ENCODE measurements at places on chromosomes 12 and 14.

DNA sequence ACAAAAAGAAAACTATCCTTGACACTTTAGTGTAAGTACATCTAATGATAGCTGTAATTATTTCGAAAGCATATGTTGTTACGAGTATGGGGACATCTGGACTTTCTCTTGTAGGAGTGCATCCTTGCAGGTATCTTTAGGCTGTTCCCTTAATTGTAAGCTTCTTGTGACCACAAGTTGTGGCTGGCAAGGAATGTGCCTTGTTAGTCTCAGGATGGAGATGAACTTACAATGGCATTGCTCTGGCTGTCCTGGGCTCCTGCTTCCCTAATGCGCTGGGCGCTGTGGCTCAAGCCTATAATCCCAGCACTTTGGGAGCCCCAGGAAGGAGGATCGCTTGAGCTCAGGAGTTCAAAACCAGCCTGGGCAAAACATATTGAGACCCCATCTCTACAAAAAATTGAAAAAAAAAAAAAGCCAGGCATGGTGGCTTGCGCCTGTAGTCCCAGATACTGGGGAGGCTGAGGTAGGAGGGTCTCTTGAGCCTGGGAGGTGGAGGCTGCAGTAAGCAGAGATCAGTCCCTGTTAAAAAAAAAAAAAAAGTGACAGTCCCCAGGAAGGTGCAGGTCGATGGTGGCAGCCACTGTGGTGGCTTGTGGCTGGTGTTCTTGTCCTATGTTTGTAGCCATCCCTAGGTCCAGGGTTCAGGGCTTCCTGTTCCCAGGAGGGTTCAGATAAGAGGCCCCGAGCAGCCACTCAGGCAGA is 23.7 kb upstream of the PPP1R13B start:
- no peak for DNase-seq

DNA sequence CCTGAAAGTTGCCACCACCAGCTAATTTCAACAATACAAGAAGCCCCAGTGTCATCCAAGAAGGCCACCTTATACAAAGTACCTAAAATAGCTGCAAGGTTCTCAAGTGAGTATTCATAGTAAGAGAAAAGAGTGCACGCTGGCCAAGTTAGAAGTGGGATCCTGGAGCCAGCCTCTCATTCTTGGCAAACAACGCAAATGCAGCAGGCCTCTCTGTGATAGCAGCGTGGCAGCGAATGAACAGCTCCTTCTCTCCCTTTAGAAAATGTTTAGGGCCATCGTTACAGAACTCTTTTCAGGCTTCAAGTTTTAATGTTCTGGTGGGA is 78.0 kb upstream of the IFNG-AS1 start:
- DNase-seq, result no peak

DNA sequence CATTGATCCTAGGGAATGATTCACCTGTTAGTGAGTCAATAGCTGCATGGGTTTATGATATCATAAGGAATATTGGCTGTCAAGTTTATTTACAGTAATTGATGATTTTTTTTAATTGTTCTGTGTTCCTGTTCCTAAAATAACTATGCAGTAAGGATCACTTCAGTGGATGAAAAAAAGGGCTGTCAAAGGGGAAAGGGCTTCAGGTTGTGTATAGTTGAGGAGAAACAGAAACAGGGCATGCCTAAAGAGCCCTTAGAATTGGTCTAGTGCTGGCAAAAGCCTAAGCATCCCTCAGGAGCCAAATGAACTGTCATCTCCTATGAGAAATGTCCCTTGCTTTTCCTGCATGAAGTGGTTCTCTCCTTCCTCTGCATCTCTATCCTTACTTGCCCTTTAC is 444.9 kb downstream of the RMST start:
- no peak for DNase-seq

DNA sequence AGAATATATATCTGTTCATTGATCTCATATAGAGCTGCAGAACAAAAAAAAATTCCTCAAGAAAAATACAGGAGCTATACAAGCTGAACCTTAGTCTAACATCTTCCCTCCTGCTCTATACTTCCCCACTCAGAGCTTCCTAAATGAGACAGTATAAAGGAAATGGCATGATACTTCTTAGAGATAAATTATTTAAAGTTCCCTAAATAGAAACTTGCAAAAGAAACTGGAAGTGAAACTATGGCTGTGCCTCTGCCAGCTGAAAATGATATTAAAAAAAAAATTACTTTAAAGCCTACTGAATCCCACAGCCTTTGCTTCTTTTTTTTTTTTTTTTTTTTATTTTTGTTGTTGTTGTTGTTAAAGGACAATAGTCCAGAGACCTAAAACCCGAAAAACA is 11.6 kb upstream of the NEK9 start:
- no peak for DNase-seq

DNA sequence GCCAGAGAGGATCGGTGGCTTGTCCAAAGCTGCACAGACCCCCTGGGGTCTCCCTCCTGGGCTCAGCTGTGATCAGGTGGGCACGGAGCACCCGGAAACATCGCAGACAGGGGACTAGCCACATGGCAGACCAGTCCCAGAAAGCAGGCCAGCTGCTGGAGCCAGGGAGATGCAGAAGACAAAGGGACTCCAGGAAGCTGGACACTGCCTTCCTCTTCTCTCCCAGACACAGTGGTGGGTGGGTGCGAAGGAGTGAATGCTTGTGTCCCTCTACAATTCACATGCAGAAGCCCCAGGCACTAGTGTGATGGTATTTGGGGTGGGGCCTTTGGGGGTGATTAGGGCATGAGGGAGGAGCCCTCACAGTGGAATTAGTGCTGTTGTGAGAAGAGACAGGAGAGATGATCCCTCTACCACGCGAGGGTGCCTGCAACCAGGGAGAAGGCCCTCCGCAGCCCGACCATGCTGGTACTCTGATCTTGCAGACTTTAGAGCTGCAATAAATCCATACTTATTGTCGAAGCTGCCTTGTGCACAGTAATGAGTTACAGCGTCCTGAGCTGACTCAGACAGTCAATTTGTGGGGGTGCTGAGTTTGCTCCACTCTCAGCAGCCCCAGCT is 95.2 kb downstream of the CALM1 start:
- no peak for DNase-seq

DNA sequence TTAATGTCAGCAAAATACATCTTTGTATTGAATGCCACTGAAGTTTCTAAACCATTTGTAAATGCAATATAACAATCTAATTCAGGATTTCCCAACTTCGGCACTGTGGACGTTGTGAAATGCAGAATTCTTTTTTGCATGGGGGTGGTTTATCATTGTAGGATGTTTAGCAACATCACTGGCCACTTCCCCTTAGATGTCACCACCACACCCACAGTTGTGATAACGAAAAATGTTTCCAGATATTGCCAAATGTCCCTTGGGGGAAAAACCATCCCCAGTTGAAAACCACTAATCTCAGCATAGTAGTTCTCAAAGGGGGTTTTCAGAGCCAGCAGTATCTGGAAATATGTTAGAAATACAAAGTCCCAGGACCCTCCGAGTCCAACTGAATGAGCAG is 203.3 kb downstream of the NAV3 start:
- no peak for DNase-seq

DNA sequence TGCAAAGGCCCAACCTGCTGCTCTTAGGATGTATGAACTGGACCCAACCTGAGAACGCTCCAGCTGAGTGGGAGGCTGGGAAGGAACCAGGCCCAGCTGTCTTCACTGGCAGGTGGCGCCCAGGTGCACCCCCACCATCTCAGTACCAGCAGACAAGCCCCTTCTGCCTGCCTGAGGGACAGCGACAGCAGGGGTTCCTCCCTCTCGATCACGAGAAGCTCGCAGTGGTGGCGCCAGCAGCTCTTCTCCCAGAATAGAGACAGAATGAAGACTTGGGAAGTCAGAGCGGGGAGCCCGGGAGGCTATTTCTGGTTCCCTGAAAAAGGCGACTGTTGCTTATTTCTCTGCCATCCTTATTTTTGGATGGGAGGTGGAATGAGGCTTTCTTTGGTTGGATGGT is 46.5 kb downstream of the CHGA start:
- no peak for DNase-seq

- DNase-seq, result no peak
These were observed 84.2 kb downstream of the DENND5B start for GRCh38 chr12:31506515-31507306.

GRCh38 chr14:68695856-68696255 is 97.0 kb downstream of the ZFP36L1 start:
- no peak for DNase-seq

DNA sequence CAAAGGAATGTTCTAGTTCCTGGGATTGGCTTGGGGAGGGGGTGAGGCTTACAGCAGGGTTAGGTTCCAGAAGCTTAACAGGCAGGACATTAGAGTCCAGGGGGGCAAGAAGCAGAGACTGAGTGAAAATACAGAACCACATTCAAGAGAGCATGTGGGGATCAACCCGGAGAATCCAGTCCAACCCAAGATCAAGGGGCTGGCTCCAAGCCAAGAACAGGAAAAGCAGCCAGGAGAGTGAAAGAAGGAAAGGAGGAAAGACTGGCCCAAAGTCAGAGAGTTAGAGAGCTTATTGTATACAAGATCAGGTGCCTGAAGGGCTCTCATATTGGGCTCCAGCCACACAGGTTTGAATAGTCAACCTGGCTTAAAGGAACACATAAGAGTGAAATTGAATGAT is 190.3 kb upstream of the CDKN3 start:
- DNase-seq, result no peak

DNA sequence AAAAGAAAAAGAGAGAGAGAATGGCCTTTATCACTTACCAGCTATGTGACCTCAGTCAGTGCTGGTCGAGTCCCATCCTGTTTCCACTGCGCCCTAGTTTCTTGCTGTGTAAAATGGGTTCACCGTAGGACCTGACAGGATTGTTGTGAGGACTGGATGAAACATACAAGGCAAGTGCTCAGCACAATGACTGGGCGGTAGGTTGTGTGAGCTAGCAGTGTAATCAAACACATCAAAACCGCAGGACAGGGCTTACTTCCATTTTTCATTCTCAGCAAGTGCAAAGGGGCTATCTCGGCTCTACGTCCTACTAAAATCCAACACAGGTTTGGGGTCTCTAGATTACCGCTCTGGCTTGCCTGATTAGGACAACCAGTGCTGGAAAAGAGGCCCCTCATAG is 36.4 kb upstream of the ATXN2 start:
- DNase-seq, result no peak

GRCh38 chr12:84222841-84223240 is 689.8 kb downstream of the SLC6A15 start:
- no peak for DNase-seq

DNA sequence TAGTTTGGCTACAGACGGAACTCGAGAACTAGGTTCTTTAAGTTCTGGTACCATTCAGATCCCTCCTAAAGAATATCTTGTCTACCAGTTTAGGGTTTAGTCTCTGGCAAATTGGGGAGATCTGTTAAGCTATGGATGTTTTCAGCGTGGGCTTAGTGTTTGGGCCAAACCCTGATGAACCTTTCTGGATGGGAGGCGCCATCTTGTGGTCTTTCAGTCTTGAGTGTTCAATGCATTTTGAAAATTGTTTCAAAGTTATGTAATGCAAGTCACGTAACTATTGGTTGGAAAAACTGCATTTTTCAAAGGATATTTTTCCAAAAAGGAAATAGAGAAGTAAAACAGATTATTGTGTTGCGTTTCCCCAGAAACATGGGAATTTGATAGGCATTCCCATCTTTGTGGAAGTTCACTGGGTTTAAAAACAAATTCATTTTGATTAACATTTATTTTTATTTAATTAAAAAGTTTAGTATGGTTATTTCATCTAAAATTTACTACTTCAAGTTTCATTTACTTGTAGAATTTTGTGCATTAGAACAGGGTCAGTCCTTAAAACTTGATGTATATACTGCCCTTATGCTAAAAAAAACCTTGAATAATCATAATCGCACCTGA is 169.0 kb downstream of the PRIMA1 start:
- DNase-seq, result peak; percentile 27

DNA sequence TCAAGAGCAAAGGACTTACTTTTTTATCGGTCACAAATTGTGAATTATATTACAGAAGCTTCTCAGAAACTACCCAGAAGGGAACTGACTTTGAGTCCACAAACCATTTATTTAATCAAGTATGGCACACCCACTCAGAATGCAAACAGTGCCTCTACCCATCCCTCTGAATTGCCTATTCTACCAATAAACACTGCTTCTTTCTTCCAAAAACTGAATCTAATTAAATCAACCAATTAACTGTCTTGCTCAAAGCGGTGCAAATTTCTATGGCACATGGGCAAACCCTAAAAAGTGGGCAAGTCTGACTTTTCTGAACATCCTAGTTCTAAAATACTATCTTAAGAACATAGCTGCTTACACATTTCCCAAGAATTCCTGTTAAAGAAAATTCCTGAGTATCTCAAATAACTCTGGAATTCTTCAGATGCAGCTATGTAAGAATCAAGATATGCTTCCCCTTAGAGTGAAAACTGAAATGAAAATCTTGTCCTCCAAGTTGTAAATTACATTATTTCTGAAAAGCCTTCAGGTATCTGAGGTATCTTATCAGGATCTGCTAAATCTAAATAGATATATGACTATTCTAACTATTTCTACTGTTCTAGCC is 4.3 kb downstream of the SPTLC2 start:
- DNase-seq, result no peak

DNA sequence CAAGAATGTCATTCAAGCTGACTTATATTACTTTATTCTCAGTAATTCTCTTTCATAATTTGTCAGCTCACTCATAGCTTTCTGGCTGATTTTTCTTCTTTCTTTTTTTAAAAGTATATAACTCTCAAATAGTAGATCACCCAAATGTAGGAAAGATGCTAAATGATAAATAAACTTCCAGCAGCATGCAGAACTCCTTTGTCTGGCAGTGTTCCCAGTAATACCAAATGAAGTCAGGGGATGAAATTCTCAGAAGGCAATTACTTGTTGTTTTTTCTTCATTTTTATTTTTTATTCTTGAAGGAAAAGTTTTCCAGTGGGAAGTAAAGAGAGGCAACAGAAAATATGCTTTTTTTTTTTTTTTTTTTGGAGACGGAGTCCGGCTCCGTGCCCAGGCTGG is 133.3 kb upstream of the SLCO1C1 start:
- DNase-seq, result no peak

GRCh38 chr12:51391283-51392123 is at the start of gene GALNT6:
TSS of gene GALNT6 (minus strand) at chr12:51391406. CDS start at chr12:51379781, 11,625 bp downstream.
- DNase-seq, result no peak

DNA sequence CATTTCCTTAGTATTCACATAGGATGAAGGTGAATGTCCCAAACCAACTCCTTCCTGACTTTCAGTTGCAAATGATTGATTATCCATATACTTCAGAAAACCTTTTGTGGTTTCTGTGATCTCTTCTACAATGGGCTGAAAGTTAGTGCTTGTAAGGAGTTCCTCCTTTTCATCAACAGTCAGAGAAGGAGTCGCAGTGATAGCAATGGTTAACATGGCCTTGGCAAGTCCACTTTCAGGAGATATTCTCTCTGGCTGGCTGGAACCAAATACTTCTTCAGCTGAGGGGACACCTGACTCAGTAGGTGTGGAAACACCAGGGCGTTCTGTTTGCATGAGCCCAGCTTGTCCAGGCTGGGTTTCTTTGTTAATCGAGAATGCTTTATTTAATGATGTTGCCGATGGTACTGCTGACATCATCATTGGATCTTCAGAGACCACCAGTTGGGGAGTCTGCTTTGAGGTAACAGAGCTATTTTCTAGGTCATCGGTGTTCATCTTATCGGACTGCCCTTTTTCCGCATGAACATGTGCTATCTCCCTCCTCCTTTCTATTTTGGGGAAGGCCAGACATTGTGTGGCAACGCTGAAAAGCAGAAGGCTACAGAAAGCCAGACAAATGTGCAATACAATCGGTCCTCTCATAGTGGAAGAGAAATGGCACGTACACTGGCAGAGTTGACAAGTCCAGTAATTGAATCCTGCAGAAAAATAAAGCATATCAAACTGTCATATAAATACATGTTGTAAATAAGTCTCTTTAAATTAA is 13.1 kb downstream of the ARMH4 start:
- DNase-seq, result no peak

Measured in mucosa of gallbladder (tissue), 1 donor.